Hindlimb muscle (tissue), 1 donor: ENCODE measurements at places on chromosomes 6 and 20. TPM values are rescaled to one million over a fixed set of nuclear protein-coding genes. Genes with fewer than 3 reads are reported as not detected.

The TRAPPC3L gene
- polyA plus RNA-seq = not detected

The C2 gene
- 11.1 TPM for polyA plus RNA-seq

DNA sequence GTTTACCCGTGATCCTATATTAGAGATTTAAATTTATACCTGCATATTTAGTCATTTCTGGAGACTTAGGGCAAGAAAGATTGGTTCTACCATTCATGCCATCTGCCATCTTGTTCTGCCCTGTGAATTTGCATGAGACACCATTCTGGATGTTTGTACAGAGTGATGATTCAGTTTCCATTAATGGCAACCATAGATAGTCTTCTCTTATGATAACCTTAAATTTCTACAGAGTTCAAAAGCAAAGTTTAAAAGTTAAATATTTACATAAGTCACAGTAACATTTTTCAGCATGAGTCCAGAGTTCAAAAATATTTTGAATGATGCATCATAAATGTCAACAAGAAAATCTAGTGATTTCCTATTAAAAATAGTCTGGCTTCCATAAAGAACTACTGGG lies 23.2 kb downstream of the PLCB1 start:
- no peak for DNase-seq

DNA sequence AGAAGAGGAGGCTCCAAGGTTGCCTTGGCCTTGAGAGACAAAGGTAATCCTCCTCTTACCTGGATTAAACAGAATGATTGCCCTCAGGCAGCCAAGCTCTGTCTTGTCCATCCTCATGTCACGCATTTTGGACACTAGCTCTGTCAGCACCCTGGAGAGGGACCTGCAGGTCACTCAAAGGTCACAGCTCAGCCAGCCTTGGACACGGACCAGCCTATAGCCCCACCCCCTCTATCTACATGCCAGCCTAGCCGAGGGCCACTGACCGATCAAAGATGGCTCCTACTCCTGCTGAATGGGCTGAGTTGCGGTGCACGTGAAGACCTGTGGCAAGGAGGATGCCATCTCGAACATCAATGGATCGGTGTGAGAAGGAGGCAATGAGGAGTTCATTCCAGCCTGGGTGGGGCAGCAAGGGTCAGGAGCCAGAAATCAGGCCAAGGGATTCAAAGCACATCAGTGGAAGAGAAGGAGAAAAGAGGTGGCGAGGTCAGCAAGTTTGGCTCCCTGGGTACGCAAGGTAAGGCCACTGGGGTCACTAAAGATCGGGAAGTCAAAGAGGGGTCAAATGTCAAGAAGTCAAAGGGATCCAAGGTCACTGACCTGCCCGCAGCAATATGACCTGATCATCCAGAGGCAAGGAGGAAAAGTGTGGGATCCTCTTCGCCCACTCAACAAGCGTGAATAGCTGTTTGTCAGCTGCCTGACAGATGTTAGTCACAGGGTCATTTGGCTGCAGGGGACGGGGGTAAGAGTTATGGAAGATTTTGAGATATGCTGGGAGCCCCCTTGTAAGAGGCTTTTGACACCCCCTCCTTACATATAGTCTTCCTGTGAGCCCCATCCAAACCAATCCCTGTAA lies 3.3 kb upstream of the COL11A2 start:
- no peak for DNase-seq

DNA sequence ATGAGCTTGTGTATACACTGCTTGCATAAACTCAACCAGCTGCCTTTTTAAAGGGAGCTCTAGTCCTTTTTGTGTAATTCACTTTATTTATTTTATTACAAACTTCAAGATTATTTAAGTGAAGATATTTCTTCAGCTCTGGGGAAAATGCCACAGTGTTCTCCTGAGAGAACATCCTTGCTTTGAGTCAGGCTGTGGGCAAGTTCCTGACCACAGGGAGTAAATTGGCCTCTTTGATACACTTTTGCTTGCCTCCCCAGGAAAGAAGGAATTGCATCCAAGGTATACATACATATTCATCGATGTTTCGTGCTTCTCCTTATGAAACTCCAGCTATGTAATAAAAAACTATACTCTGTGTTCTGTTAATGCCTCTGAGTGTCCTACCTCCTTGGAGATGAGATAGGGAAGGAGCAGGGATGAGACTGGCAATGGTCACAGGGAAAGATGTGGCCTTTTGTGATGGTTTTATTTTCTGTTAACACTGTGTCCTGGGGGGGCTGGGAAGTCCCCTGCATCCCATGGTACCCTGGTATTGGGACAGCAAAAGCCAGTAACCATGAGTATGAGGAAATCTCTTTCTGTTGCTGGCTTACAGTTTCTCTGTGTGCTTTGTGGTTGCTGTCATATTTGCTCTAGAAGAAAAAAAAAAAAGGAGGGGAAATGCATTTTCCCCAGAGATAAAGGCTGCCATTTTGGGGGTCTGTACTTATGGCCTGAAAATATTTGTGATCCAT lies 15.3 kb downstream of the TNFAIP3 start:
- DNase-seq = no peak
